ENCODE measurements at places on chromosomes 3 and 15. TPM values are rescaled to one million over a fixed set of nuclear protein-coding genes. Genes with fewer than 3 reads are reported as not detected.

GRCh38 chr3:156694536-156694935 lies 20.1 kb downstream of the TIPARP start:
- DNase-seq: no peak
- H3K27me3 ChIP-seq: no peaks in the 10 kb centered on the region
- H3K27ac ChIP-seq: peak overlapping the region; percentile 93

- no peaks in the 10 kb centered on the region for H3K27me3 ChIP-seq
- H3K27ac ChIP-seq: no peak overlapping the region
- H3K4me3 ChIP-seq: no peak overlapping the region
- no peak for DNase-seq
Observed at GRCh38 chr3:77309460-77309859, 269.6 kb downstream of the ROBO2 start.

GRCh38 chr3:150346266-150346665 lies 61.8 kb upstream of the TSC22D2 start:
- H3K27me3 ChIP-seq: no peaks in the 10 kb centered on the region
- DNase-seq: no peak
- peak overlapping the region; percentile 97 for H3K27ac ChIP-seq
- no peaks in the 10 kb centered on the region for H3K36me3 ChIP-seq

The ZBED2 gene
- total RNA-seq: not detected

The FAM3D gene
- not detected for total RNA-seq

The ZNF619 gene
- total RNA-seq: 3.7 TPM

The P2RY13 gene
- not detected for total RNA-seq
